NB4 (cell line): ENCODE measurements at places on chromosomes 3 and 15.

DNA sequence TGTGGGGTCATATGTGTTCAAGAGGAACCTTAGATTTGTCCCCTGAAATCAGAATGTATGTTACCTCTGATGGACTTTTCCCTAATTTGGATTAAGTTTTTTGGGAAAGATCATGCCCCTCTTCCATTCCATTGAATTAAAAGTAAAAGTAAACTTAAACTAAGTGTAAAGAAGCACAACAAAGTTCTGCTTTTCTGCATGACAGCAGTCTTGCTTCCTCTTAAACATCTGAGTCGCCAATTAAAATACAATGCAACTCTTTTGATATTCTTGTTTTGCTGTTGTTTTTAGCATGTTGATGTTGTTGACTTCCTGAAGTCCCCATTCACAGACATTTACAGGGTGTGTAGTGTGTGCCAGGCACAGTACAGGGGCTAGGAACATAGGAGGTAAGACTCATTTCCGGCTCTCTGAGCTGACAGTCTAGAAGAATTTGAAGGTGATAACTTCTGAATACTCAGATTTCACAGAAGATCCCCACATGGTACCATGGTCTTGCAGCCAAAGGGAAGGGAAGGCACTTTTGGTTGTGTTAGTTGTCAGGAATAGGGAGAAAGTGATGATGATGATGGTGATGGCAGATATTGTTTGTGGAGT, 45.0 kb downstream of the USP13 start:
- no peak for DNase-seq

DNA sequence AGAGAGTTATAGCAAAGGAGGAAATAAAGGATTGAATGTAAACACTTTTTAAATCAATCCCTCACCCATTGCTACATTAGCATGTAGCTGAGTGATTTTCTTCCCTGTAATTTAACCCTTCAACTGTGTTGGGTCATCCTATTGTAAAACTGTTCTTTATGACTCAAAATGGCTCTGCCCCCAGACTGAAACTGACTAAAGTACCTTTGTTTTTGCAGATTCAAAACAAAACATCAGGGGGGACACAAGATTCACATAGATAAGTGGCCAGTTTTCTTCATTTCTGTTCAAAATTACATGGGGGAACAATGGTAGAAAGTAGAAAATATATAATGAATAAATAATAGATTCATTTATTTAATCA, 268.4 kb downstream of the IGSF11 start:
- DNase-seq = no peak

- DNase-seq = no peak
Observed at GRCh38 chr3:187976365-187976900, 177.5 kb upstream of the LPP start.

- no peak for DNase-seq
Observed at GRCh38 chr3:112407888-112408702, 75.1 kb downstream of the CD200 start.

DNA sequence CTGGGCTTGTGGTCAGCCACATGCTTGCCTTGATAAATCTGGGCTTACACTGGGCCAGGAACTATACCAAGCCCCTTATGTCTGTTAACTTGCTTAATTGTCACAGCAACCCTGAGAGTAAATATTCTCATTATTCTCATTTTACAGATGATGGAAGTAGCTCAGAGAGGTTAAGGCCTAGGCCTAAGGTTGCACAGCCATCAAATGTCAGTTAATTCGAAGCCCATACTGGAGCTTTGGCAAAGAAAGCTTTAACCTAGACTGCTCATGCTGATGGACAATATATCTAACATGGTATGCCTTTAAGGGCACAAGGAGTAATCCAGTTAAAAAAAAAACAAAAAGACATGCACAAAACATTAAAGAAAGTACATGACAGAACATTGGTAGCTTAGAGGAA, 220.1 kb downstream of the FEZF2 start:
- no peak for DNase-seq
